ENCODE measurements at places on chromosomes 11 and 22.

DNA sequence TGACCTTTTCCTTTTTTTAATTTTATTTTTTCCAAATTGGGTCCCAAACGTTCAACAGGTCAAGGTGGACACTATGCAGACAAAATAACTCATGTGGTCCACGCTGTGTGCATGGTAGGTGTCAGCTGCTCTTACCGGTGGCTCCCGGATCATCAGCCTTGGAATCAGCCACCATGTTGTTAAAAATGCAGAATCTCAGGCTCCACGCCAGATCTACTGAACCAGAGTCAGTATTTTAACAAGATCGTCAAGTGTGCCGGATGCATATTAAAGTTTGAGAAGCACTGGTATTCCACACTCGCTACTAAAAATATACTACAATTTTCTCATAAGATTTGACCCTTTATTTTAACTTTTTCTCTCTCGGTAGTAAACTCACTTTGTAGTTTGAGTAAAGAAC, 553 bp upstream of the LDLRAD3 start:
- no peak for DNase-seq

- no peak for DNase-seq
Observed at GRCh38 chr11:117633186-117633754, 163.7 kb downstream of the DSCAML1 start.

DNA sequence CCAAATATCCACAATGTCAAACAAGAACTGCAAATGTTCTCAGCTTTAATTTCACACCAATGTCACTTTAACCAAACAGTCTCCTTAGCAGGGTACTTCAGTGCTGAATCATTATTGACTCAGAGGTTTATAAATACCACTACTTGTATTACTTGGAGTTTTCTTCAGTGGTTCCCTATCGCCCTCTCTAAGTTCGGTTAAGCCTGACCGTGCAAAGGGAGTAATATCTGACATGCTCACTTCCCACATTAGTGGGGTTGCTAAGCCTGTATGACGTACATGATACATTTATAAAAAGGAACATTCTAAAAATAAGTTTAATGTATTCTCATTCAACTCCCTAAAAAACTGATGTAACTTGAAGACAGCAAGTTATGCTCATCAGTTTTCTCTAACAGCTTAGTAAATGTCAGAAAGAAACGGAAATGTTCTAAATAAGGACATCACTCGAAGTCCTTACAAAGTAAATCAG, 93.1 kb upstream of the ZC3H12C start:
- DNase-seq = no peak

GRCh38 chr11:88535916-88536547, 198.5 kb upstream of the CTSC start:
- no peak for DNase-seq

- no peak for DNase-seq
Observed at GRCh38 chr11:72718101-72718501, 34.1 kb downstream of the ARAP1 start.

GRCh38 chr11:126423154-126423553, 67.7 kb downstream of the ST3GAL4 start:
- no peak for DNase-seq

- no peak for DNase-seq
Observed at GRCh38 chr11:88428959-88429358, 91.4 kb upstream of the CTSC start.

DNA sequence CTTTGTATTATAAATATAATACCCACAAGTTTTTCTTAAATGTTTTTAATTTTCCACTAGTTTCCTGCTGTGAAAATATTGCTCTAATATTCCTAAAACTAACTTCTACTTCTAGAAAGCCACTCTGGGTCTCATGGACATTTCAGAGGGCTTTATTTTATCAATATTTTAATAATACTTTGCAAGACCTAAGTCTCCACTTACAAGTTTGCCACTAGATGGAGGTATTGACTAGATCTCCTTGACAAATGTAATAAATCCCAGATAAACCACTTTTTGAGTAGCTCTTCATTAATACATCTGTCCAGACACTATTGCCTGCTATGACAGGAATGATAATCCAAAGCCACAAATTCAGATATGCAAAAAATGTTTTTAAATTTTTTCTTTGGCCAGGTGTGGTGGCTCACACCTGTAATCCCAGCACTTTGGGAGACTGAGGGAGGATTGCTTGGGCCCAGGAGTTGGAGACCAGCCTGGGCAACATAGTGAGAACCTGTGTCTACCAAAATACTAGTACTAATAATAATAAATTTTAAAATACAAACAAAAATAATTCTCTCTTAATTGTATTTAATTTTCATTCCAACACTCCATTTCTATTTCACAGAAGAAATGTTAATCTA, 3.5 kb upstream of the ACAT1 start:
- DNase-seq = no peak

DNA sequence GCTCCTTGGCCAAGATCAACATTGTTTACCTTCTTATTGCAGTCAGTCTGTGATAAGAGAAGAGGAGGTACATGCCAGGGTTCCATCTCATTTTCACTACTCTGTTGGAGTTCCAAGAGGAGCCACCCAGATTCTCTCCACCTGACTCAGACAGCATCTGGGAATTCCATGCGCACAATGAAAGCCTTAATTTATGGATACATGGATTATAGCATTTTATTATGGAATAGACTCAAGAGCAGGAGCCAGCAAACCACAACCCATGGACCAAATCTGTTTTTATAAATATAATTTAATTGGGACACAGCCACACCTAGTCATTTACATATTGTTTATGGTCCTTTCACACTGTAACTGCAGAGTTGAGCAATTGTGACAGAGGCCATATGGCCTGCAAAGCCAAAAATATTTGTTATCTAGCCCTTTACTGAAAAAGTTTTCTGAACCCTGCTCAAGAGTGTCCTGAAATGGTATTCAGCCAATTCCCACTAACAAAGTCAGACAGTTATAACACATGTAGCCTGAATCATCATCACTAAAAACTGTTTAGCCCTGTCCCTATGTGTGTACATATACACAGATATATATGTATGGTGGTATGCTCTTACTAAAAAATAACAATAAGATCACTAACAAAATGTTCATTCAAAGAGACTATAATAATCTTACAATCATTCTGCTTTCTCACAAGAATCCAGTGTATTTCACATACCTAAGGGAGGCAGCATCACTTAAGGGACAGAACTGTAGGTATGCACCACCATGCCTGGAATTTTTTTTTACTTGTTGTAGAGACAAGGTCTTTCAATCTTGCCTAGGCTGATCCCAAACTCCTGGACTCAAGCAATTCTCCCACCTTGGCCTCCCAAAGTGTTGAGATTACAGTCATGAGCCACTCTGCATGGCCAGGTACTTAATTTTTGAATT, 104.5 kb upstream of the TEAD1 start:
- DNase-seq = no peak

DNA sequence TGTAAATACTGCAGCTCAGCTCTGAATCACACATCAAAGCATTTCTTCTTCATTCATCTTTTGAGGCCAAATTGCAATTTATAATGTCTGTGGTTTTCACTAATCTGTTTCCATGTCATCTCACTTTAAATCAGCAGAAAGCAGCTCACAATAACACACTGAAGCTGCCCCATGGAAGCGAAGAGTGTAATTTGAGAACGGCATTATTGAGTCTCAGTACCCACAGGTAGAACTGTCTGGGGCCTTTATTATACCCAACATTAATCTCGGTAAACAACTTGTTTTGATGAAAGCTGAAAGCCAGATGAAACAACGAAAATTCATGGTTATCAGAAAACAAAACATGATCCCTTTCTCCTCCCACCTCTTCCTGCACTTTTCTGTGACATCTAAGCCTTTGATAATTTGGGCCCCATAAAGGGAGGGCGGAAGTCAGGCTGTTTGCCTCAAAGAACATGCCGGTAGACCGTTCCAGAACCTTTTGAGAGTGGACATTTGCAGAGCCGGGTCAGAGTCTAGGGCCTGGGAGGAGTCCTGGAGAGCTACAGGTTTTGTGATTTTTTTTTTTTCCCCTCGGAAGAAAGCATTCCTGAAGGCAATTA, 68.2 kb upstream of the SESN3 start:
- DNase-seq = no peak

DNA sequence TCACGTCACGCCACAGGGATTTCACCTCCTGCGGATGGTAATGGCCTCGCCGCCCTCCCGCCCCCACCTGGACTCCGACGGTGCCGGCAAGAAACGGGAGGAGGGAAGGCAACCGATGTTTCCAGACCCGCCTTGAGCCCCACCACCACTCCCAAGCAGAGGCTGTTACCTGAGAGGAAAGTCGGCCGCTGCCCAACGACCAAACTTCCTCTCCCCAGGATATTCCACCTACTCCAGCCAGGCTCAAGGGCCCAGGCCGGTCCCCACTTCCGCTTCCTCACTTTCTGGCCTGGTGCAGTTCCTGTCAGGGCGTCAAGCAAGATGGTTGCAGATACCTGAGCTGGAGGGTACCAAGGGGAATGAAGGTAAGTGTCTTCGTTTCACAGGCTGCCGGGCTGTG, at the start of gene ENTHD1:
Gene ENTHD1 (minus strand): TSS at position 235 of the 400 bp plus-strand sequence. CDS start 6,012 bp downstream, outside the sequence.
- no peak for DNase-seq

DNA sequence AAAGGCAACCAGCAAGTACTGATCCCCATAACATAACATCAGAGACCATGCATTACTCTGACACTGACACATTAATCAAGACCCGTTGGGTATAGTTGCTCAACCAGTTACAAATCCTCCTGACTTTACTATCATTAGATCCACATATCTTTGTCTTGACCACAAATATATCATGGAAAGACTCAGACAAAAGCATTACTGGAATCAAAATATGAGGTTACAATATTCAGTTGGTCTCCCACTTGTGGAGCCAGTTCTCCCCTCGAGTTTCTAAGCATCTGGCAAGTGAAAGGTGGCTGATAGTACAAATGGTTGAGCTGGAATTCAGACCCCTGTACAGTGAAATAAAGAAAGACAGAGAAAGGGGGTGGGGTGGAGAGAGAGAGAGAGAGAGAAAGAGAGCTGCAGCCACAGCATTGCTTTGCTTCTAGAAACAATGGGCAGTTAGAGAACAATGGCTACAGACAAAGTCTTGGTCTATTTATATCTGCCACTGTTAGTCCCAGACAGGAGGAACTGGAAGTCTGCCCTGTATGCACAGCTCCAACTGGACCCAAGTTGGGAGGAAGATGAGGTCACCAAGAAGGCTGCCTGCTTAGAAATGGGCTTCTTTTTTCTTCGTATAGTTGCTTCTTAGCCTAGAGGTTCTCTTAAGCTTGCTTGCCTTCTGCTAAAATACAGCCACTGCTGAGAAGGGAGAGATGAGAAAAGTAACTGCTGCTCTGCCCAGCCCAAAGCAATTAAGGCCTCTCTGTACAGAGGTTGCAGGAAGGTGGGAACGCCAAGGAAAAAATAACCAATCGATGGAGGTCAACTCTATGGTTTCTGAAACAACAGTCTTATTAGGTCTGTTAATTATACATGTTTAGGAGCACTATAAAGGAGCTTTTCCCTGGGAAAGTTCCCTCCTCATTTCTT, 85.5 kb downstream of the ETS1 start:
- no peak for DNase-seq

DNA sequence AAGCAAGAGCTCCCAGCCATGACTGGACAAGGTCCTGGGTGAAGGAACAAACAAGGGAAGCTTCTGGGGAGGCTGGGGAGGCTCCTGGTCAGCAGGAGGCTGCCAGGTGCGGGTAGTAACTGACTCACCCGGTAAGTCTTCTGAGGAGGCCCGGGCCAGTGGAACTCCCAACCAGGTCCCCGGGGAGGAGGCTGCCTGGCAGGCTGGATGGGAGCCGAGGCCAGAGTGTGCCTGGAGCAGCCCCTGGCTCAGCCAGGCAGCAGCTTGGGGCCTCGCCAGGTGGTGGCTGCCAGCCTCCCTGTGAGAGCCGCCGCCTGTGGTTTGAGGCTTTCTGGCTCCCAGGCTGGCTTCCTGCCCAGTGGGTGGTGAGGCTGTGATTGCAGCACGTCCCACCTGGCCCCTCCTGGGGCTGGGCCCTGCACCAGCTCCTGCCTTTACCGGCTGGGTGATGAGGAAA, 46.2 kb downstream of the IGF2 start:
- peak; percentile 86 for DNase-seq

- DNase-seq = no peak
Observed at GRCh38 chr11:126335463-126335760, 20.1 kb upstream of the ST3GAL4 start.

- peak; percentile 23 for DNase-seq
Observed at GRCh38 chr11:72174302-72175070, 17.5 kb upstream of the FOLR1 start.

DNA sequence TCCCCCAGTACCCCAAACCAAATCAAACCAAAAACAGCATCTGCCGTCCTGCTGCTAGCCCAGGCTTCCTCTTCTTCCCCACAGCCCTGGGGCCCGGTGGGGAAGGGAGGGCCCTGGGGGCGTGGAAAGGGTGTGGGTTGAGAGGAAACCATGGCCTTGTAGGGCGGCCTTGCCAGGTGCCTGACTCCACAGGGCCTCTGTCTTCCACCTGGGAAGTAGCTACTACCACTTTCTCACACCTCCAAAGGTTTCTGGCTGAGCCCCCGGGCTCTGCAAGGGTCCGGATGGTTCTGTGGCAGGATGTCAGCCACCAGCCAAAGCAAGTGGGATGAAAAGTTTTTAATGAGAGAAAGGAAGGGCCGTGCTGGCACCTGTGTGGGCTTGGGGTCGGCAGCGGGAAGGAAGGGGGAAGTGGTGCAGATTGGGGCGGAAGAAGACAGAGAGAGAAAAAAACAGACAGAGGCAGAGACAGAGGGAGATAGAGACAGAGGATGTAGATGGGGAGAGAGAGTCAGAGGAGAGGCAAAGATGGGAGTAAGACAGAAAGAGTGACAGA, 10.5 kb downstream of the TPST2 start:
- no peak for DNase-seq

DNA sequence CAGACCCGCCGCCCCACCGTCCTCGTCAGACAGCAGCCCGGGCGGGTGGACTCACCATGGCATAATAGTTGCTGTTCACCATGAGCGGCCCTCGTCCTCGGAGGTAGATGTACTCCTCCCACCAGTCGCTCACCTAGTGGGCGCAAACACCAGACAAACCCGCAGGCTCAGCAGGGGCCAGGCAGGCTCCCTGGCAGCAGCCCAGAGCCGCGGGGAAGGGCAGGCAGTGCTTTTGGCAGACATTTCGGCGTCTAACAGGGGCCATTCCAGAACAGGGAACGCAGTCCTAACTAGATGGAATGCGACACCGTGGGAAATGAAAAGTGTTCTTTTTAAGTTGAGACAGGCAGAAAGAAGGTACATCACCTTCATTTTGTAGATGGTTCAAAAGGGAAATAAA, 44.9 kb downstream of the CPT1A start:
- DNase-seq = no peak

DNA sequence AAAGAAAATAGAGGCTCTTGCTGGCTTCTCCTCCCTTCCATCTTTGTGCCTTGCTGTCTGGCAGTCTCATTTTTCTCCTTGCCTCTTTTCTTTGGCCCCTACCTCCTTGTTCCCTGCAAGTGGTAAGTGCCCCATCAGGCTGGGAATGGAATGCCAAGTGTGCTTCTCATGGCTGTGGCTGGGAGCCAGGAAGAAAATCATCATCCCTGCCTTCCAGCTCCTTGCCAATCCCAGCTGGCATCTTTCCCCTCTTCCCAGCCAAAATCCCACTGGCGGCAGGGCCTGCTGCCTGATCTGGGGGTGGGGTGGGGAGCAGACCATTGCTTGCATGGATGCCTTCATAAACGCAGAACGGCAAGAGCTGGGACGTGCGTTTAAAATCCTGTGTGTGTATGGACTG, 27.0 kb upstream of the SLC25A18 start:
- peak; percentile 16 for DNase-seq

GRCh38 chr22:45224331-45224730, 16.4 kb downstream of the KIAA0930 start:
- DNase-seq = no peak
